B cell (primary cell): ENCODE measurements at places on chromosomes 1 and 21.

- no peak for DNase-seq
These were observed 2.2 kb upstream of the TMEM51 start for GRCh38 chr1:15151377-15151806.

- no peak for DNase-seq
These were observed 11.1 kb downstream of the ACOT11 start for GRCh38 chr1:54559111-54559548.

- no peak for DNase-seq
These were observed 6.3 kb downstream of the PROK1 start for GRCh38 chr1:110457206-110457605.

DNA sequence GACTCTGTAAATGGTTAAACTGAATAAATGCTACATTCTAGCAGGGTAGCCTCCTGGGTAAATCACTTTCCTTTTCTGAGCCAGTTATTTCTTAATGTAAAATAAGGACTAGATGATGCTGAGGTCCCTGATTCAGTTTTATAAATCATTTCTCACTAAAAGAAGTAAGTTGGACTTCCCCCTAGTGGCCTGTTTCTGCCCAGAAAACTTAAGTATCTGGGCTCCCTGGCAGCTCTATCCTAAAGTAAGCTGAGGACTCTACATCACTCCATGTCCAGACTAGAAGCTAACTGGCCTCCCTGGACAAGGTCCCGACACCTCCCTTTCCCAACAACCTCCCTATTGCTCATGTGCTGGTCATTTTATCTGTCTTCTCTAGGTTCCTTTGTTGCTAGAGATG lies 3.0 kb downstream of the GPN2 start:
- DNase-seq: peak; percentile 45

GRCh38 chr1:228935855-228936727 lies 200.8 kb downstream of the RHOU start:
- DNase-seq: no peak

- no peak for DNase-seq
These were observed 4.8 kb upstream of the HEATR1 start for GRCh38 chr1:236608930-236609726.

DNA sequence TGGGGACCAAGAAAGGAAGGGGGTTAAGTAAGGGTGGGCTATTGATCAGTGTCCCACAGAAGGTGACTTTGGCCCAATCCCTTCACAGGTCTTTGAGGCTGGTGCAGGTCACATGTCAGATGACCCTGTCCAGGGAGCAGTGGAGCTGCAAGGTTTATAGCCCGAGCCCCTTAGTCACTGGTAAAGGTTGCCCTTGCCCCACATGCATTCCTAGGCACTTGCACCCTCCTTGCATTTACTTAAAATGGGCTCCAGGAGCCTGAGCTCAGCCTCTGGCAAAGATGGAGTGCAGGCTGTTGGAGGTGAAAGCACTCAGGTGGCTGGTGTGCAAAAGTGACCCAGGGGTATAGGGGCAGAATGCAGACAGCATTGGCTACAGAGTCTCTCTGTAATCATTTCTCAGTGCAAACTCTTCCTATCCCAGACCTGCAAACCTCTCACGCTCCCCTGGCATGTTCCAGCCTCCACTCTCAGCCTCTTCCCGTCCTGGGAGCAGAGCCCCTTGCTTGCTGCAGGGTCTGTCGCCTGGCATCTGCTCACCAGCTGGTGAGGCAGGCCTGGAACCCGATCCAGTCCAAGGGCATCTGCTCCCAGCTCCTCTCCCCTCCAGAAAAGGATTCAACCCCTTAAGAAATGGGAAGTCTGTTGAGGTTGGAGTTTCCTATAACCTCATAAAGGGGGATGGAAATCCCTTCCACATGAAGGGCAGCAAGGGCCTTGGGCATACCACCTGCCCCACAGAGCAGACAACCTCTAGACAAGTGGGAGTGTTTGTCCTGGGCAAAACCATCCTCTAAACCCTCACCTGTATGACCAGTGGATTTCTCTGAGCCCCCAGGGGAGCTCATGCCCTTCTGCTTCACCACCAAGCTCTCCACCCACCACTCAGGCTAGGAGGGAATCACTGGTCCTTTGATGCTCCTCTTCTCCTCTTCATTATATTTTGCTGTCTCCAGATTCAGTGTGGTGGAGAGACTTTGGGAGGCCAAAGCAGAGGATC lies 23.1 kb upstream of the PTPRF start:
- DNase-seq: no peak

- no peak for DNase-seq
These were observed 119.2 kb downstream of the ITSN1 start for GRCh38 chr21:33761441-33762036.

- DNase-seq: no peak
These were observed 451.7 kb downstream of the CAMTA1 start for GRCh38 chr1:7236844-7237515.

DNA sequence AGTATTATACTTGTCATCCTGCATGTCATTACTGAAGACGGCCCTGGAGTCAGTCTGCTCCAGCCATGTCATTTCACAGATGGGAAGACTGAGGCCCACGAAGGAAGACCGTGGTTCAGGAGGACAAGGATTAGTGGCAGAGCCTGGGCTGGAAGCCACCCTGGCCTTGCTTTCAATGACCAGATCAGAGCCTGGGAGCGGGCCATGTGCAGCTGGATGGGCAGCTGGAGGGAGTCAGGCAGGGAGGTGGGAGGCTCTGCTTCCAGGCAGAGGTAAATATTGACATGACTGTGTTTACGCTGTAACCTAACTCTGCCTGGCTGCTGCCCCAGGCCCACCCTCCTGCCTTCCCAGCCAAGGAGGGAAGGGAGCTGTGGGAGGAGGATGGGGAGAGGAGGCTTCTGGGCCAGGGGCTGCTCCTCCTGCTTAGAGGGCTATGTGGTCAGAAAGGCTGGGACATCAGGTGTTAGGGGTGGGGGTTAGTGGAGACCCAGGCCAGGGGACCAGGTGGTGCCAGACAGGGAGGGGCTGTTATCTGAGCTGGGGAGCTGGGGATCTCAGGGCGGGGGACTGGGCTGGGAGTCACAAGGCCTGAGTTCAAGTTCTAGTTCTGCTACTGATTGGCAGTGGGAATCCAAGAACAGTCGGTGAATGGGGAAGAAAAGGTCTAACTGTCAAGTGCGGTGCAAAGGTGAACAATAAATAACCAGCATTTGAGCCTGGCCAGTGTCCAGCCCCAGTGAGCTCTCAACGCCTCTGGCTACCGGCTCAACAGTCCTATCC lies 48.5 kb upstream of the ECE1 start:
- no peak for DNase-seq

GRCh38 chr21:29403922-29404538 lies 105.3 kb downstream of the BACH1 start:
- no peak for DNase-seq

- DNase-seq: no peak
These were observed 45.3 kb downstream of the TIAM1 start for GRCh38 chr21:31298618-31299269.

DNA sequence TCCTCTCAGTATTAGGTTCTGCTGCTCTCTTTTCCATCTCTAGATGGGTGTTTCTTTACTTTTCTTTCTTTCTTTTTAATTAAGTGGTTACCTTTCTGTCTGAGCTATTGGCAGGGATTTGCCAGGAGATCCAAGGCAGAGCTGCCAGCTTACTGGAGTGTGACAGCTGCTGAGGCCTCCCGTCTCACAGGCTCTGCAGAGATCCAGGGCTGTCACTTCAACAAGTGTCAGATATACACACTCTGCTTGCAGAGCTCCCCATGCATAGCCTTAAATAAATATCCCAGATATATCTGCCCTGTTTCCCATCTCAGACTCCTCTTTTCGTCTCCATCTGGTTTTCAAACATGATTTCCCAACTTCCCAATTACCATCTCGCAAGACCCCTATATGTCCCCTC lies 124.3 kb downstream of the NOS1AP start:
- DNase-seq: no peak

- DNase-seq: no peak
These were observed 130.7 kb downstream of the MACF1 start for GRCh38 chr1:39335216-39335615.

- no peak for DNase-seq
These were observed 96.7 kb downstream of the NGF start for GRCh38 chr1:115241309-115241708.

DNA sequence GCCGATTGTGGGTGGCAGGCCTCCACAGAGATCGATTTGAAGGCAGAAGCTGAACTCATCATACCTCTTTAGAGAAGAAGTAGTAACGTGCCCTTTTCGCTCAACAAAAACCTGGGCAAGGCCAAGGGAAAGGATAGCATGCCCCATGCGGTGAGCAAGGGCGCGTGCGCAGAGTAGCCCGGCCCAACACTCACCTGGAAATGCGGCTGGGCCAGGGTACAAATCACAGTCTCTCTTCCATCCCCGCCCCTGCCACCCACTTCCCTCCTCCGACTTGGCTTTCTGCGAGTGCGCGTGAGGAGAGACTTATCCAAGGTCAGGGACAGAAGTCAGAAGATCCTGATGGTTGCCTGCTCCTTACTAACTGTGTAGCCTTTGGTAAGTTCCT lies 160.7 kb upstream of the C1orf21 start:
- DNase-seq: no peak

- no peak for DNase-seq
These were observed 3.1 kb downstream of the FTCD start for GRCh38 chr21:46151989-46152926.

- DNase-seq: no peak
These were observed 8.6 kb downstream of the ZNF281 start for GRCh38 chr1:200401263-200401662.

- peak; percentile 46 for DNase-seq
These were observed 255.5 kb upstream of the SGIP1 start for GRCh38 chr1:66278260-66279021.

DNA sequence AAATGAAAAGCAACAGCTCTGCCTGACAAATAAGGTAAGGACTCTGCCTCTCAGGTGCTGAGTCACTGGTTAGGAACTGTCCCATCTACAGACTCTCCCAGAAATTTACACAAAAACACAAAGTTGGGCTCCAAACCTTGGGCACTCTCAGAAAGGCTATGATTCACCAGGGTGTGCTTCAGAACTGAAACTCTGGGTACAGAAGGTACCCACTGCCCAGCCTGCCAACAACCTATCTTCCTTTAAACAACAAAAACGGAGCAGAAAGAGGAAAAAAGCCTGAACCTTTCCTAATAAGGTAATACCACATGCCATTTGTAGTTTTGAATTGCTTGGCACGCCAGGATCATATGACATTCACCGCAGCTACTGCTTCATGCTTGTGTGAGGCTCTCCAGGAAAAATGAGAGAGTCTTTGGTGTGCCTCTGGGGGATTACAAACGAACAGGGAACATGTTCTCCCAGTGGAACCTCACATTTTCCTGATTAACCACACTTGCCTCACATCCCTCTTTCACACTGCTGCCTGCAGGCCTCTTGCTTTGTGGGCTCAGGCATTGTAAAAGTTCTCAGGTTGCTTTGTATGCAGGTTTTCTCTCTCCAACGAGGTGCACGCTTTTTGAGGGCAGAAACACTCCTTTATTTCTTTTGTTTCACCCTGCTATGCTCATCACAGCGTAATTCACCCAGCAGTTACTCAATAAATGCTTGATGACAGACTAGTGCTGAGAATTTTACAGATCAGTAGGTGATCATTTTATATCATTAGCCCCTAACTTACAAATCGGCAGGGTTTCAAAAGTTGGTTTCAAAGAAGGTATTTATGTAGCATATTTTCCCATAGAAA lies 65.1 kb downstream of the GADD45A start:
- no peak for DNase-seq

DNA sequence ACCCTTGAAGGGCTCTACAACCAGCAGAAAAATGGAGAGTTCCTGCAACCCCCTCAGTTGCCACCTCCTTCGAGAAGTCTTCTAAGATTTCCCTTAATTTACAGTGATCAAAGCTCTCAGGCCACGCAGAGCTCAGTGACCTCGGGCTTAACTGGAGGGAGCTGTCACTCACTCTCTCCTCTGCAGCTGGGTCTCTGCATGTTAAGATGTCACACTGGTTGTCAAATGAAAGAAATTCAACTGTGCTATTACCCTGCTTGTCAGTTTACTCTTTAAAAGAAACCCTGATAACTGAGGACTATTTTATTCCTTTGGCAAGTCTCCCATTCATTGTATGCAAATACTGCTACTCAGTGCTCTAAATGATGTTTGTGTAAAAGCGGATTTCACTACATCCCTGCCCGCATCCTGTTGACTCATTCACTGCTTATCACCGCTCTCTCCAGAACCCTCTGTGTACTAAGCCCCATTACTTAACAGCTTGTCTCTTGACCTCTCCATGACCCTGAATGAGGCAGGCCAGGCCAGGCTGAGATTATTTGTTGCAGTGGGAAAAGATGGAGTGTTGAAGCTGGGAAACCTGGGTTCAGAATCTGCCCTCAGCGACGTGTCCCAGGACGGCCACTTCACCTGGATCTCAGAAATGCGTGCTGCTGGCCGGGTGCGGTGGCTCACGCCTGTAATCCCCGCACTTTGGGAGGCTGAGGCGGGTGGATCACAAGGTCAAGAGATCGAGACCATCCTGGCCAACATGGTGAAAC lies 13.7 kb downstream of the DHRS3 start:
- no peak for DNase-seq

GRCh38 chr21:45954261-45954660 lies 27.3 kb upstream of the COL6A1 start:
- DNase-seq: no peak

- DNase-seq: no peak
These were observed 29.6 kb downstream of the VANGL1 start for GRCh38 chr1:115671176-115671934.

GRCh38 chr1:61426885-61427284 lies 298.1 kb downstream of the TM2D1 start:
- no peak for DNase-seq

- DNase-seq: no peak
These were observed 129.1 kb upstream of the RAB4A start for GRCh38 chr1:229141689-229142377.

- DNase-seq: no peak
These were observed 505 bp downstream of the ENTREP3 start for GRCh38 chr1:155254714-155255242.

DNA sequence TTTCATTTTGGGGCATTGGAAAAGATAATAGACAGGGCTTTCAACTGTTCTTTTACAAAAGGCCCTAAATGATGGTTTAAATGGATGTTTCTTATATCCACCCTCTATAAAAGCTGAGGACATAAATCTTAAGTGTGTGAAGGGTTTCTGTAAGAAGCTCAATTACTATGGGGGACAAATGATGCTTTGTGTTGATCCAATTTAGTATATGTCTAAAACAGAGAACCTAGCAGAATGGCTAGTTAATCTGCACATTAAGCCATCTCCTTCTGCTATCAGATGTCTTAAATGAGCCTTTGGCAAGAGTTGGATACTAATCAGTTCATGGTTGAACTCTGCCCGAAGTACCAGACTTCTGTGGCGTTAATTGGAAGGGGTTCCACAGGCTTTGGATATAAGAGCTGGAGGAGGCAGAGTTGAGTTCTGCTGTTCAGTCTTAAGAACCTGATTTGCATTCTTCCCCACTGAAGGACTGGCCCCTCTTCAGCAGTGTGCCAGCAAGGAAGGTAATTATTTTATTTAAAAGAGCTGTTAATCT lies 43.1 kb downstream of the PTGFRN start:
- no peak for DNase-seq

DNA sequence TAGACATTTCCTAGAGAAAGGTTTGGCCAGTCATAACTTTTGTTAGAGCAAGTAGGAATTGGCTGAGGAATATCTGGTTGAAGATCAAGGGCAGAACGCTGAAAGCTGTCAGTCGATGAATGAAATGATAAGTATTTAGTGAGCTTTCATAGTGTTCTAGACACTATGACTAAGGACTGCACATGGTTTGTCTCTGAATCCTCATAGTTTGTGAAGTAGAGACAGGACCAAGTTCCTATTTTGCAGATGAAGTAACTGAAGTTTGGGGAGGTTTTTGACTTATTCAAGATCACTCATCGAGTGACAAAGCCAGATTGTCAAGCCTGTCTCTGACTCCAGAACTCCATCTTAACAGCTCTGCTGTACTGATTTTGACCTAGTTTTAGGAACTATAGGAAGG lies 4.7 kb downstream of the ELOA start:
- DNase-seq: no peak

GRCh38 chr1:93749894-93750301 lies 68.3 kb upstream of the BCAR3 start:
- DNase-seq: peak; percentile 82
